Stimulated activated CD8-positive, alpha-beta memory T cell treated with anti-CD3 and anti-CD28 coated beads, Interleukin-15, amount 100 ng/mL, for 1 hour (primary cell): ENCODE measurements at places on chromosomes 11 and 22.

DNA sequence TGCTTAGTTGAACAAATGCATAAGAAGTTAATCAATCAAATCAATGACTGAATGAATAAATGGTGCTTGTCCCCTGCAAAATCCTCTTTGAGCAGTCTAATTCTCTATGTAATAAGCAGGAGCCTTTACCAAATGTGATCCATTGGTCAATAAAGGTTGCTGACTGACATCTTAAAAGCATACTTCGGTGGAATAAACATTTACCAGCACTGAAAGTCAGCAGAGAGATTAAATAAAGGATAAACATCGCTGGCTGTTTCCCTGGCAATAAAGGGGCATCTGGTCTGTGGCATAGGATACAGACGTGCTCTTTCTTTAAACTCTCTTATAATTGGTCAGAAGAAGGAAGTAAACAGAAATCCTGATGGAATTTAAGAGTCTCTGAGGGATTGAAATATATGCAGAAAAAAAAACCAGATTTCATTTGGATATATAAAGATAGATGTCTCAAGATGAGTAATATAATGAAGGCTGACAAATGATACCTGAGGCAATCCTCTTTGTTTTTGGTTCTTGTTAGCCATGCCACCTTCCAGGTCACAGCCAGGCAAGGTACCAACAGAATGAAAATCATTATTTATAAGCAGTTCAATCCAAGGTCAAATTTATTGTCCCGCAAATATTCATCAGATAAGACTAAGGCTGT, 578.4 kb upstream of the CCDC90B start:
- no peak for DNase-seq

GRCh38 chr22:47474464-47474863, 712.0 kb downstream of the TBC1D22A start:
- no peak for DNase-seq

- no peak for DNase-seq
Measured at GRCh38 chr11:132610216-132610615, 922.1 kb downstream of the OPCML start.

DNA sequence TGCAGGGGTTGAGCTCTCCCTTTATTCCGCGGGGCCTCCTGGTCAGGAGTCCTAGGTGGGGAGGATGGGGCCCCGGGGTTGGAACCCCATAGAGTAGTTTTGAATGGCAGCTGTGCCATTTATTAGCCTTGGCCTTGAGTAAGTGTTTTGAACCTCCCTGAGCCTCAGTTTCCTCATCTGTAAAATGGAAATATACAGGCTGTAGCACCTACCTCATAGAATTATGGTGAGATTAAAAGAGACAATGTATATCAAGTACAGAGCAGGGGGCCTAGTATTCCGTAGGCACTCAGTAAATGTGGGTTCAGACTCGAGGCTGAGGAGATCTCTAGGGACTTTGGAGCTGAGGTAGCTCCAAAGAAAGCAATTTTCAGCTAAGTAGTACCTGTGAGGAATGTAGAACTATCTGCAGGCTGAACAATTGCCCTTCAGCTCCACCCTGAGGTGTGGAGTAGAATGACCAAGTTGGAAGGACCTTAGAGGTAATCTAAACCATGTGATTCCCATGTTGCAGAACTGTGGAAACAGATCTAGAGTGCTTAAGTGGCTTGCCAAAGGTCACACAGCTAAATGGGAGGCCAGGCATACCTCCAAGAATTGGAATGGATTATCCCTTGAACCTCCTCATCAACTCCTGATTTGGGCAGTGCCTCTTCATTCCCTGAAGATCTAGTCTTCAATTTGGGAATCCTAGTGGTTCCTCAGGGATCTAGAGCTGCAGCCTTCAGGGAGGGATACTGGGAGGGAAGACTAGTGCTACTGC, 682 bp downstream of the PGAP2 start:
- DNase-seq = no peak

- DNase-seq = no peak
Measured at GRCh38 chr11:70491696-70492472, 93.6 kb downstream of the CTTN start.

GRCh38 chr11:128552783-128553661, 34.3 kb downstream of the ETS1 start:
- no peak for DNase-seq

DNA sequence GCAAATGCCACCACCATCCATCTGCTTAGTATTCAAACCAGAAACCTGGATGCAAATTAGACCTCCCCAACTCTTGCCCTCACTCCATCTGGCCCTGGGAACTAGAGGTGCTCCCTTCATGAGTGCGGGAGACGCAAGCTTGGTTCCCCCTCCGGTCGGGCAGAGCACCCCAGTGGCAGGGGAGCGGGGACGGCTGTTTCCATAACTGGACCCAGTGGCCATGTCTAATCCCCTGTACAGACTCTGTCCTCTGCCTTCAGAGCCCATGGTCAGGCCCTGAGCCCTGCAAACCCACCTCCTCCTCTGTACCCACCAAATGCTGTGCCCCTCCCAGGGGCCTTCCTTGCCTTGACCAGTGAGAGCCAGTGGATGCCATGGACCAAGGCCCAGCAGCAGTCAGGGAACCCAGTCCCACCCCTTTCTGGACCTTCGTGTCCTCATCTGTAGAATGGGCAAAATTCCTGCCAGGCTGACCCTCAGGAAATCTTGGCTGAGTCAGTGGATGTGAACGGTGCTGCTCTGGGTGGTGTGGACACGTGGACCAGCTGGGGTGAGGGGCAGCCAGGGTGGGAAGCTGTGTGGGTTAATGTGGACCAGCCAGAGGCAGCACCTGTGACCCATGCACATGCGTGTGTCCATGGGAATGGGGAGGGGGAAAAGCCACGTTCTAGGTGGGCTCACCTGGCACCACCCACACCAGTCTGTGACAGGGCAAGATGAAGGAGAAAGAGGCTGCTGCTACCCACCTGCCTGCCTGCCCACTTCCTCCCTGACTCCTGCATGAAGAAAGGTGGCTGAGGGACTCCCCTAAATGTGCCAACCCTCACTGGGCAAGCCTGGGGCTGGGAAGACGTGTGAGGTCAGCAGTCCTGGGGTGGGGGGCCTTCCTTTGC, 72.8 kb downstream of the LRRC32 start:
- DNase-seq = no peak

DNA sequence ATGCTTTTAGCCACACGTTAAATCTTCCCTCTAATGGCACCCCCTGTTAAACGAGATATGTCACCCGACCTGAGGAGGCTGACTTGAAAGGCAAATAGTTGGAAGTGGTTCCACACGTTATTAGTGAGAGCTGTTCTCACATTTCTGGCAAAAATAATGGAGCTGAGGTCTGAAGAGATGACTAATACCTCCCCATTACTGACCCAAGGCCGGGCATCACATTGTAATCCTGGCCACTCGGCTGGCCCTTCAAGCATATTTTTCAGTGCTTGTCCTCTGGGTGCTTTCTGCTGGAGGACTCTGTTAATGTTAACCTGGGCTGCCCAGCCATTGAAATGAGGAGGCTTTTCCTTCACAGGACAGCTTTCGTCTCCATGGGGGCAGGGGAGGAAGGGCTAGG, 260.0 kb upstream of the CADM1 start:
- no peak for DNase-seq

DNA sequence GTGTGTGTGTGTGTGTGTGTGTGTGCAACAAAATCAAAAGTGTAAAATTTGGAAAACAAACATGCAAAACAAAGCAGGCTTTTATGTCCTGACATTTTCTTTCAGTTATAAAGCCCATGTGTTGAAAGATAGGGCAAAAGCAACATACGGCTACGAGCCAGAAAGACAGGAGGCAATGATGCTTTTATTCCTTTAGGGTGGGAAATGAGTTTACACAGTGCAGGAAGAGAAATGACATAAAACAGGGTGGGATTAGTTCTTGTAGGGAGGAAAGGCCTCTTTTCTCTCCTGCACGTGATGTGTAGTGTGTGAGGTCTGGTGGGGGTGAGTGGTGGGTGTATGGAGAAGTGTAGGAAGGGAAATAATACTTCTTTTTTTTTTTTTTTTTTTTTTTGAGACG, 29.4 kb downstream of the IL18 start:
- no peak for DNase-seq

DNA sequence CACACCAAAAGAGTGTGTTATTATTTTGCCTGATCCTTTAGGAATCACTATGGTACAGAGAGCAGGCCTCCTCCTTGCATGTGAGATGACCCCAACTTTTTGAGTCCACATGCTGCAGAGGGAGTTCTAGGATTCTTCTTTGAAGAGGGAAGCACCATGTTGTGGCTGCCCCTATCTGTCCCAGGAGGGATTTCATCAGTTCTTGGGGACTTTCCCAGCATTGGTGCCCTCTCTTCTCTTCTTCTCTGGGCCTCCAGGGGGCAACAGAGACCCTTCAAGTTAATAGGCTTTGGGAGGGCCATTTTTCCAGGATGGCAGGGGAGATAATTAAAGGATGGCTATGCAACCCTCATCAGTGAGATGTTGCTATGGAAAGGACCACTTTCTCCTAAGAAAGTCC, 3.6 kb downstream of the MMP1 start:
- DNase-seq = no peak

- no peak for DNase-seq
Measured at GRCh38 chr11:129242855-129243254, 50.7 kb upstream of the ARHGAP32 start.

- DNase-seq = no peak
Measured at GRCh38 chr22:19208287-19208847, 29.8 kb upstream of the SLC25A1 start.

DNA sequence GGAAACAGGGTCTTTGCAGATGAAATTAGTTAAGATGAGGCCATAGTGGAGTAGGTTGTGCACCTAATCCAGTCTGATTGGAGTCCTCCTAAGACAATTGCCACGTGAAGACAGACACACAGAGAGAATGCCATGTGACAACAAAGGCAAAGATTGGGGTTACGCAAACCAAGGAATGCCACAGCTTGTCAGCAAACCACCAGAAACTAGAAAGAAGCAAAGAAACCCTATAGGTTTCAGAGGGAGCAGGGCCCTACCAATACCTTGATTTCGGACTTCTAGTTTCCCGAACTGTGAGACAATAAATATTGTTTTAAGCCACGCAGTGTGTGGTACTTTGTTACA, 8.2 kb upstream of the LAYN start:
- no peak for DNase-seq

GRCh38 chr11:81010631-81011030, 1569.8 kb upstream of the TENM4 start:
- no peak for DNase-seq

DNA sequence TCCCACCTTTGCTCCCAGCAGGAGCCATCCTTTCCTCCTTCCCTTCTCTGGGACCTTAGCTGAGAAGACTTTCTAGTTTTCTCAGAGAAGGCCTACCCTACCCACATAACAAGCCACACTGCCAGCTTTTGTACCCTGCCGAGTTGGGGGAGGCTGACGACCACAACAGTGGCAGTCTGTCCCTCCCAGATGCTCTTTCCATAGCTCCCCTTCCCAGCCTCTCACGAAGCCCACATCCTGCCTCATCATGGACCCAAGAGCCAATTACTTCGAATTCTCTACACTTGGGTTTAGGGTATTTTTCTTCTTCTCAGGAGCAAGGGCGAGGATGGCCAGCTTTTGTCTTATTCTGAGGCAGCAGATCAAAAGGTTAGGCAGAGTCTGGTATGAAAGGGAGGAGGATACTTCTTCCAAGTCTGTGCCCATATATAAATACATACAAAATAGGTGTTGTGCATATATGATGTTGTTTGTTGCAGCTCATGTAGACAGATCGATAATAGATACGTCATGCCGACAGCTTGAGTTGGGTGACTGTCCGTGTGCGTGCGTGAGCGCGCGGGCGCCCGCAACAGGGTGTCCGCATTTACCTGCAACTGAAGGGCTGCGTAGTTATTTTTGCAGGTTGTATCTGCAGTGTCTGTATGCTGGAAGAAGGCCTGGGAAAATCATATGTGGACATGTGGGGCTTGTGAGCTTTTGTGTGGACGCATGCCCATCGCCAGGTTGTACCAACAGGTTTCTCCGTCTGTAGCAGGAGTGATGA, 846 bp upstream of the NRGN start:
- DNase-seq = no peak

DNA sequence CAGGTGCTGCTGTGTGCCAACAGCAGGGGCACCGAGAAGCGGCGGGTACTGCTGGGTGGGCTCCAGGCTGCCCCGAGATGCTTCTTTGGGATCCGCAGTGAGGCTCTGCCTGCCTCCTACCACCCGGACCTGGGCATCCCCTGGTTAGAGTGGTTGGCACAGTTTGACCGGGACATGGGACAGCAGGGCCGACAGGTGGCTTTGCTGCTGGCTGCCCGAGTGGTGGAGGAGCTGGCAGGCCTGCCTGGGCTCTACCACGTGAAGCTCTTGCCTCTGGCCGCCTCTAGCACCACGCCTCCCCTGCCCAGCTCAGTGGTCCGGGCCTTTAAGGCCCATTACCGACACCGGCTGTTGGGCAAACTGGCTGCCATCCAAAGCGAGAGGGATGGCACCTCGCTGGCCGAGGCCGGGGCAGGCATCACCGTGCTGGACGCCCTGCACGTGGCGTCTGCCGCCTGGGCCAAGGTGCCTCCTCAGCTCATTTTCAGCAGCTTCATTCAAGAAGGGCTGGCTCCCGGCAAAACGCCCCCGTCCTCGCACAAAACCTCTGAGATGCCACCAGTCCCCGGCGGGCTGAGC, 1.9 kb downstream of the TIGD3 start:
- DNase-seq = no peak

DNA sequence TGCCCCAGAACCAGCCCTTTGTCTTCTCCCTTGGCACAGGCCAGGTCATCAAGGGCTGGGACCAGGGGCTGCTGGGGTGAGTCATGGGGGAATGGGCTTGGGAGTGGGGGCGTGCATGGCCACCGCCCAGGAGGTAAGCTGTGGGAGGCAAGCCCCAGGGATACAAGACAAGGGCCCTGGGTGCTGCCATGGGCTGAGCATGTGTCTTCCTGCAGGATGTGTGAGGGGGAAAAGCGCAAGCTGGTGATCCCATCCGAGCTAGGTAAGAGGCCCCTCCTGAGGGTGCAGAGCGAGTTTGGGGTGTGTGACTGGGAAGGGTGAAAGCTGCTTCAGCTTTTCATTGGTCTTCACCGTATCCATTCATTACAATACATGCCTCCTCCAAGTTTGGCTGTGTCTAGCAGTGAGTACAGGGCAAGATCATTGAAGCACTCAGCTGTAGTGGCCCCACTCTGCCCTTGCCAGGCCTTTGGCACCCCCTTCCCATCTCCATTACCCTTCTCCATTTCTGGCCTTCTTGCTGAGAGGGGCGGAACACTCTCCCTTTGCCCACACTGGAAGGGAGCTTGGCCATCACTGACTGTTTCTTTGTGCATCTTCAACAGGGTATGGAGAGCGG, 2.5 kb downstream of the FKBP2 start:
- no peak for DNase-seq

DNA sequence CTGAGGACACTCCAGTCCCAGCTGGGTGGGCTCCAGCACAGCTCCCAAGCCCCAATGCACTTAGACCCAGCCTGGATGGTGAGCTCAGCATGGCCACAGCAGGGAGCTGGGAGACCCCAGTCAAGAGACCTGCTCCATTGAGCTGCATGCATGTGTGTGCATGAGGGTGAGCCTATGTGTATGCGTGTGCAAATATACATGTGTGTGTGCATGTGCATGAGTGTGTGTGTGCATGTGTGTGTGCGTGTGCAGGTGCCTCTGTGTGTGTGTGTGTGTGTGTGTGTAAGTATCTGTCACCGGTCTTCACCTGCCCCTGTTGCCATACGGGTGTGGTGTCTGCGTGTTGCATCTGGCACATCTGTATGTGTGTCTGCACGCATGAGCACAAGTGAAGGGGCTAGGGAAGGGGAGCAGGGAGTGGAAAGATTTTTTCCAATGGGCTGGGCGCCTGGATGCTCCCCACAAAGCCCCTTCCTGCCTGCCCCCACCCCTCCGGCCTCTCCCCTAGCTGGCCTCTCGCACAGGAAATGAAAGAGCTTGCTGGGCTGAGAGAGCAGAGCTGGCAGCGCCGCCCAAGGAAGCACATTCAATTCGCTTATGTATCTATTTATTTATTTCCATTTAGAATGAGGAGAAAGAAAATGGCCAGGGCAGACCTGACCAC, 4.1 kb downstream of the TSPAN32 start:
- no peak for DNase-seq
